ENCODE measurements at places on chromosomes 16 and 17.
A peak's percentile ranks its signal among the peaks of the same experiment; 100 is the strongest.

DNA sequence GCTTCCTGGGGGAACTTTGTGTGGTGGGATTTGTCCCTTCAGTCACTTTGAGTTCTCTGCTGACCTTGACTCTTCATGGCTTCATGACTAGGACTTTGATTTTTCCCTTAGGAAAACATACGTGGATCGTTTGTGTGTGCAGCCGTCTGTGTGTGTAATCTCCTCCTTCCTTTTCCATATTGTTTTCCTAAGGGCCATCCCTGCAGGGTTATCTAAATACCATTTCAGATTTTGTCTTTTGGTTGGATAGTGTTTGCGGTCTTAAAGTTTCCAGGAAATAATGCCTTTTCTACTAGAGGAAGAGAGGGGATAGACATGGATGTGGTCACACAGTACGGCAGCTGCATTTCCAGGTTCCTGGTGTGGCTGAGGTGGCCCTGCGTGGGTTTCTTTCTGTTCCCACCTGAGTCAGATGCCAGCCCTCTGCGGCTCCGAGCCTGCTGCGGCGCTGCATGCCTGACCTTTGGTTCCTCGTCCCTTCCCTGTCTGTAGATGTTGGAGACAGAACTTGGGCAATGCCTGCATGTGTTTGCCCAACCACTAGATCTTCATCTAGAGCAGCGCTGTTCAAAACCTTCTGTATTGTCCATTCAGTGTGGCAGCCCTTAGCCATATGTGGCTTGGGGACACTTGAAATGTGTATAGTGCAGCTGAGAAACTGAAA, 72.0 kb upstream of the LGALS9 start:
- DNase-seq, result no peak

- DNase-seq, result no peak
Observed at GRCh38 chr16:55571-56136, 2.0 kb downstream of the SNRNP25 start.

DNA sequence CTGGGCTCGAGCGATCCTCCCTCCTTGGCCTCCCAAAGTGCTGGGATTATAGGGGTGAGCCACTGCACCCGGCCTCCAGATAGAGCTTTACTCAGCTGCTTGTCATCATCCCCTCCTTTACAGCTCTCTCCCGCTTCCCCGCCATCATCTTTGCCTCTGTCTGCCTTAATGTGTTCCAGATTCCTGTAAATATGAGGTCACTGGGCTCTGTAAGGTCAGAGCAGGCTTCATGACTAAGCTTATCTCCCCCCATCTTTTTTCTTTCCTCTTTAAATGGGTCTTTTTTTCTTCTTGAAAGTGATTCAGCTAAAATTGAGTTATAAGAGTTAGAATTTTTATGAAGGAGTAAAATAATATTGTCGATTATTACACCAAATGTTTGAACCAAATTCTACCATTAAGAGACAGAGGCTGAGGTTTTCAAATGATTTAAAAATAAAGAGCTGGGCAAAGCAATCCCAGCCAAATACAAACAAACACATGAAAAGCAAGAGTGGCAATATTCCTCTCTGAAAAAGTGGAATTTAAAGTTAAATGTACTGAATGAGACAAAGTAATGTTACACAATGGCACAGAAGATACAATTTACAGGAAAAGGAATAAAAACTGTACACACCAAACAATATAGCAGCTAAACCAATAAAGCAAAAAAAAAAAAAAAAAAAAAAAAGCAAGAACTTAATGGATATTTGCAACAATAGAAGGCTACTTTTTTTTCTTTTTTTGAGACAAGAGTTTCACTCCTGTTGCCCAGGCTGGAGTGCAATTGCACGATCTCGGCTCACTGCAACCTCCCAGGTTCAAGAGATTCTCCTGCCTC, 62.1 kb downstream of the CRISPLD2 start:
- peak; percentile 98 for DNase-seq

DNA sequence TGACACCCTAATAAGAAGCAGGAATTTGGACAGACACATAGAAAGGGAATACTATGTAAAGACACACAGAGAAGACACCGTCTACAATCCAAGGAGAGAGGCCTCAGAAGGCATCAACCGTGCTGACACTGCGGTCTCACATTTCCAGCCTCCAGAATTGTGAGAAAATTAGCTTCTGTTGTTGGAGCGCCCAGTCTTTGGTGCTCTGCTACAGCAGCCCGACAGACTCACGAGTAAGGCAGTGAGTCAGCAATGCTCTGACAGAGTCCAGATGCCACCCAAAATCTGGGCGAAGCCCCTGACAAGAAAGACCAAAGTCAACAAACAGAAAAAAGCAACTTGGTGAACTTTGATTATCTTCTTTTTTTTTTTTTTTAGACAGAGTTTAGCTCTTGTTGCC, 32.5 kb upstream of the RAI1 start:
- peak; percentile 42 for DNase-seq

- no peak for DNase-seq
Observed at GRCh38 chr16:1752853-1753252, 18.5 kb downstream of the NME3 start.

DNA sequence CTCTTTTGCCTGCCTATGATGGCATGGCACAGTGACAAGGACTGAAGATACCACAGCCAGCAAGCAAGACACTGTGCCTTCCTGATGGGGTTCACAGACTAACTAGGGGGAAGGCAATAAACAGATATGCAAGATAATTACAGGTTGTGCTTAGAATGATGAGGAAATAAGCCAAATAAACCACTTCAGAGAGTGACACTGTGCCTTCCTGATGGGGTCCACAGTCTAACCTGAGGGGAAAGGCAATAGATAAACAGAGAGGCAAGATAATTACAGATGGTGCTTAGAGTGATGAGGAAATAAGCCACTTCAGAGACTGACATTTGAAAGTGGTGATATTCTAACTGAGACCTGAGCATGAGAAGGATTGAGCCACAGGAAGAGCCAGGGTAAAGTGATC, 84.2 kb downstream of the HS3ST2 start:
- no peak for DNase-seq

- DNase-seq, result peak; percentile 68
Observed at GRCh38 chr17:58535431-58535830, 21.0 kb upstream of the MTMR4 start.

- DNase-seq, result peak; percentile 63
Observed at GRCh38 chr17:18246880-18247612, 11.5 kb downstream of the FLII start.

DNA sequence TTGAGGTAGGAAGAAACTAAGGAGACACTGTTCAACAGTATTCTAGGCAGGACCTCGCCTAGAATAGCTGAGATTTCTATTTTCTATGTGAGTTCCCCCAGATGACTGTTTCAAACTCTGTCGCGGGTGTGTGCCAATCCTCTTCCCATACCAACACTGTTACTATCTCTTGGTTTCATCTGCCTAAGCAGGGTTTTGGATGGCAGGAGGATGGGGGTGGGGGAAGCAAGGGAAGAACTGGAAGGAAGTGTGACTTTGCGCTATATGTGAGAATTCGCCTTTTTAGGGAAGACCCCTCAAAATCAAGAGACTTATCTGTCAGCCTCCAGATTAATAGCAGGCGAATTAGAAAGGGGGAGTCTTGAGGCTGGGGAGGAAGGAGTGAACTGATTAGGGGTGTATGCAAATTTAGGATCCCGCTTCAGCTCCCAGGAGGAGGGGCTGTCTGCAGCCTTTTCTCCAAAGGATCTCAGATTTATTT, 521 bp upstream of the G6PC3 start:
- peak; percentile 59 for DNase-seq

DNA sequence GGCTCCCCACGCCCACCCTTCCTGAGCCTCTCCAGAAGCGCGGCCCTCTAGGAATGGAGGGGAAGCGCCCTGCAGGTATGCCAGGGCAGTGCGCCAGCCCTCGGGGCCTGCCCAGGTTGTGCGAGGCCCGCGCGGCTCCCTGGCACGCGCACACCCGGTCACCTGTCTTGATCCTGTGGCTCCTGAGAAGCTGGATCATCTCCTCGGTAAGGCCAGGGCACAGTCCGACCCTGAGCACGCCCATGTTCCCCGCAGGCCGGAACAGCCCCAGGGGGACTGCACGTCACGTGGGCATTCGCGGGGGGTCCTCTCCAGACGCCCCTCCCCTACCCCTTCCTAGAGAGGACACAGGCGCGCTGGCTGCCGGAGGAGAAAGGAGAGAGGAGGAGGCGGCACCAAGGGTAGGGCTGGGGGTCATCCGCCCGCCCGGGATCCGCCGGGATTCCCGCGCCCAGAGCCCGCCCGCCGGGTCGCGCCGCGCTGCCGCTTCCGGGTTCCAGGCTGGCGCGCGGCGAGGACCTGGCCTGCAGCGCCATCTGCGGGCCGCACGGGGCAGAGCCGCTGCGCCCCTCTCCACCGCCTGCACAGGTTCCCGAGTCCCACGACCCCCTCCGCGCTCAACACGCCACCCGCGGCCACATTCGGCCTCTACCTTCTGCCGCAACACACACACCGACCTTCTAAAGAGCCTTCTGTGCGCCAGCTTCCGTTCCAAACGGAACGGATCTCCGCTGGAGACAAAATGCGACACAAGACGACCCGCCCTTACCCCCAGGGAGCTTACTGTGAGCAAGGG, at the start of gene RAD51D:
RAD51D (minus strand) TSS at position 491 of the 796 bp plus-strand sequence; CDS start at position 244, 247 bp downstream.
- peak; percentile 73 for DNase-seq

GRCh38 chr16:65704866-65705265, 583.0 kb upstream of the CDH11 start:
- no peak for DNase-seq

GRCh38 chr16:89709166-89709565, 7.7 kb upstream of the SPATA2L start:
- DNase-seq, result no peak

DNA sequence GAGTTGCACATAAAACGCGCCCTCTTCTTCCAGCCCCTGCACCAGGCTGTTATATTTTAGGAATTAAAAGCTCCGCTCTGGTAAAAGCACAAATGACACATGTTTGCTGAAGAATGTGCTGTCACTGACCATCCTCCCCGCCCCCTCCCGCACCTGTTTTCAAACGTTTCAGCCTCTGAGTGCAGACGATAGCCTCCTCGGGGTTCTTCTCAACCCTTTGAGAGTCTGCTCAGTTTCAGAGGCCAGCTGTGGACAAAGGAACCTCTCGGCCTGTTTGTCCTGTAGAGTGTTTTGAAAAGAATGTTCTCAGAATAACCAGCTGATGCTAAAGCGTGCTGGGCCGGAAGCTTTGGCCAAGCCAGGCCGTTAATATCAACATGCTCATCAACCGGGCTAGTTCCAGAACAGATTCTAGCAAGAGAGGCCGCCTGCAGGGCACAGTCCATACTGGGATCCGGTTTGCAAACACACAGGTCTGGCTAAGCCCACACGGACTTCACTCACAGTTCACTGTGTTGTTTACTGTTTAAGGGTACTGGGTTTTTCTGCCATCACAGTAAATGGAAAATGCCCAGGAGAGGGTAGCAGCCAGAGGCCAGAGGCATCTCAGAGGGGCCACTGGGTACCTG, 6.4 kb upstream of the CACNG4 start:
- peak; percentile 37 for DNase-seq

GRCh38 chr16:3774156-3774767, 56.9 kb upstream of the TRAP1 start:
- DNase-seq, result peak; percentile 69

DNA sequence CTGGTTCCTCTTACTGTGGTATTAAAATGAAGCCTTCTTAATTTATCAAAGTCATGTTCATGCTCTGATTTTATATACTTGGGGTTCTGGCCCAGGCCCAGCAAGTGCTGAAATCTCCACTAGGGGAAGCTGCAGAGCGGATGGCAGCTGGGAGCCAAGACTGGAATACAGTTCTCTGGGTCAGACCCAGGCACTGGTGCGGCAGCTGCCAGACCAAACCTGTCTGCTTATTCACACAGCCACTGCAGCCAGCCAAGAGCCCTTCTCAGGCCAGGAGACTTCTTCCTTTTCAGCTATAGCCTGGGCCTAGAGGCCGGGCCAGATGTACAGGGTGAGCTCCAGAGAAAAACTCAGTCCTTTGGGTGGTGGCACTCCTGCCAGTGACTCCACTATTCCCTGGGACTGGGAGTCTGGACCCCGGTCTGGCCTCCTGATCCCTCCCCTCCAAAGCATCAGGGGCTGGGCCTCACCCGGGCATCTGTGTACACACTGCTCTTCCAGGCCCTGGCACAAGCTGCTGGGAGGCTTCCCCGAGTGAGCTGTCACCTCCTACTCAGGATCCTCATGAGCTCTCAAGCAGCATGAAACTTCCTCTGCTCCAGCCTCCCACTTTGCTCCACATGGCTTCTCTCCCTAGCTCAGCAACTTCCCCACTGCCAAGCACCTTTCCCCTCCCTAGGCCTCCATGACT, 24.4 kb downstream of the ATP6V0D1 start:
- peak; percentile 32 for DNase-seq

DNA sequence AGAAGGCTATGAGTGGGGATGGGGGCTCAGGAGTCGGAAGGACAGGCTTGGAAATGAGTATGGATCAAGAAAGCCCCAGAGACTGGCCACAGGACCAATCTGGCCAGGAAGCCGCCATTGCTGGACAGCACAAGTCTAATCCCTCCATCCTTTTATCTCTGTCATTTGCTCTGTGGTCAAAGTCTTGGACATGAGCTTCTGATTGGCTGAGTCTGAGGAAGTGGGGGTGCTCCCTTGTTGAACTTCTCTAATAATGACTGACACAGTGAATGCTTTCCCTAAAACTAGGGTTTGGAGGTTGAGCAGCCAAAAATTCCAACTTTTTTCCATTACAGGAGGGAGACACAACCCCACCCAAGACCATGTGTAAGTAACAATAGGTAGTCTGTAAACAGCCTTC, 97.4 kb downstream of the MARF1 start:
- no peak for DNase-seq

DNA sequence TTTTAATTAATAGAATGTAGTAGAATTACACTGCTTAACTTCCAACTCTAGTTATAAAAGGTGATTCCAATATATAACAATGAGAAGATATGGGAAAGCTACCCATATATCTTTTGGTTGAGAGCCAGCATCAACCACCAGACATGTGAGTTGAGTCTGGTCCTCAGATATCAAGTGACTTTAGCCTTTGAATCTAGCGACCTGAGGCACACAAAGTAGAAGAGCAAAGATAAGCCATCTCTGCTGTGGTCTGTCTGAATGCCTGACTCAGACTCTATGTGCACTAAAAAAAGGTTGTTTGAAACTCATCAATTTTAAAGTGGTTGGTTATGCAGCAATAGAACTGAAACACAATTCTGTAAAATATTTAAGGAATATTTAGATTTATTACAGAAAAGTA, 492.5 kb upstream of the SOX9 start:
- peak; percentile 38 for DNase-seq

DNA sequence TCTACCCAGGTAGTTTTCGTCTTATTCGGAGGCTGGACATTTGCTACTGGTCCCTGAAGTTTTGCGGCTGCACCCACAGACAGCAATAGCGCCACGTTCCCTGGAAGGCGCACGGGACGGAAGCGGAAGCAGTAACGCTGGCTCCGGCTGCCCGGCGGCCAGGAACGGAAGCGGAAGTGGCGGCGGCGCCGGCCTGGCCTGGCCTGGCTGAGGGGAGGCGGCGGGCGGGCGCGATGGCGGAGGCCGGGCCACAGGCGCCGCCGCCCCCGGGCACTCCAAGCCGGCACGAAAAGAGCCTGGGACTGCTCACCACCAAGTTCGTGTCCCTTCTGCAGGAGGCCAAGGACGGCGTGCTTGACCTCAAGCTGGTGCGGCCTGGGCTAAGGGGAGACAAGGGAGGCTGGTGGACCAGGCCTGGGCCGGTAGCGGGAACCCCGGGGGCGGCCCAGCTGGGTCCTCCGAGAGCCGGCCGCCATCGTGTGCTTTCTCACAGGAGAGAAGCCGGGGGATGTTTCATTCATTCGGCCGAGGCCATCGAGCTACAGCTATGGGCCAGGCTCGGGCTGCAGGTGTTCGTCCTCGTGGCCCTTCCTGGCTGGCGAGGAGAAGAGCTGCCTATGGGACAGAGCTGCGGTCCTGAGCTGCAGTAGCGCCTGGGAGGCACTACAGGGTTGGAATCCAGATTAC, at the start of gene E2F4:
E2F4 (plus strand) TSS at position 161 of the 687 bp plus-strand sequence; CDS start at position 234, 73 bp downstream.
- peak; percentile 90 for DNase-seq
